ENCODE measurements at places on chromosomes 16 and 17.

GRCh38 chr17:58577696-58578095, 63.3 kb upstream of the MTMR4 start:
- DNase-seq: peak; percentile 59

DNA sequence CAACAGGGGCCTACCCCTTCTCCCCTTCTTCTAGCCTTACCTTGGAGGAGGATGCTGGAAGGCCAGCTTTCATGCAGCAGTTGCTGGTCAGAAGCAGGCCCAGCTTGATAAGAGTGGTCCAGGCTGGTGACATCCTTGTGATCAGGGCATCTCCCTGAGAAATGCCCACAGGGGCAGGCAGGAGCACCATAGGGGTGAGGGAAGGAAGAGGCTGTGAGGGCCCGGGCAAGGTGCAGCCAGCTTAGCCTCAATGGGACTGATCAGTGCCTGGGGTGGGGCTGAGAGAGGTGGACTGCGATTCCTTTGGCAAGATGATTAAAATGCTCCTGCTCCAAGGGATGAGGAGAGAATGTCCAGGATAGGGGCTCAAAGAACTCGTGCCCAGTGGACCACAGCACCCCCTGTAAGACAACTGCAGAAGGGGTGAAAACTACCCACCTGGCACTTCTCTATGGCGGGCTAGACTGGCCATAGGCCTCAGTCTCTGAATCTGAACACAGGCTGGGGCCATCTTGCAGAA, 9.5 kb upstream of the GALK1 start:
- DNase-seq: no peak

- no peak for DNase-seq
Observed at GRCh38 chr17:12619459-12620199, 46.1 kb upstream of the MYOCD start.

DNA sequence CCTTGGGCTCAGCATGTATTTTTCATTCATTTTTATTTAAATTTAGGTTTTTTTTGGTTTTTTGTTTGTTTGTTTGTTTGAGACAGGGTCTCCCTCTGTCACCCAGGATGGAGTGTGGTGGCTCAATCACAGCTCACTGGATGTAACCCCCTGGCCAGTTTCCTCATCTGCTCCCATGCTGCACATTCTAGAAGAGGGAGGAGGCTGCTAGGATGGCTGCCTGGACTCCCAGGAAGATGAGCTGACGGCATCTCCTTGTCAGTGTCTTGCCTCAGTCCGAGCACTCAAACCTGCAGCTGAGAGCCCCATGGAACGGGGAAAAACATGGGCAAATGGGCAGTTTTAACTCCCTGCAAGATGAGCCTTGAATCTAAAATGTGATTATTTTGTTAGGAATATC, 7.5 kb downstream of the MEAK7 start:
- DNase-seq: no peak

DNA sequence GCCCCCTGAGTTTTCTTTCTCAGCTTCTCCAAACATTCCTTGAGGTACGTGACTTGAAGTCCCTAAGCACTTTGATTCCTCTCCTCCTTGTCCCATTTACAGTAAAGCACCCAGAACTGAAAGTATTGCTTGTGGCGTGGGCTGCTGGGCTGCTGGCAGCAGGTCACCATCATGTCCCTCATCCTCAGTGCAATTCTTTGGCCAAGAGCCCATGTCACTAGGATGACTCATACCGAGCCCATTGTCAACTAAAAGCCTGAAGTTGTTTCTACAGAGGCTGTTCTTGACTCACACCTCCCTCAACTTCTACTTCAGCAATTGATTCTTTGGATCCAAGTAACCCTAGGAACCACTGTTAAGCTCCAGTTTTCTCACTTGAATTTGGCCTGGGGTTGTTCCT, 54.3 kb downstream of the KPNA2 start:
- peak; percentile 23 for DNase-seq

GRCh38 chr16:14569213-14569612, 60.8 kb downstream of the PARN start:
- DNase-seq: no peak

DNA sequence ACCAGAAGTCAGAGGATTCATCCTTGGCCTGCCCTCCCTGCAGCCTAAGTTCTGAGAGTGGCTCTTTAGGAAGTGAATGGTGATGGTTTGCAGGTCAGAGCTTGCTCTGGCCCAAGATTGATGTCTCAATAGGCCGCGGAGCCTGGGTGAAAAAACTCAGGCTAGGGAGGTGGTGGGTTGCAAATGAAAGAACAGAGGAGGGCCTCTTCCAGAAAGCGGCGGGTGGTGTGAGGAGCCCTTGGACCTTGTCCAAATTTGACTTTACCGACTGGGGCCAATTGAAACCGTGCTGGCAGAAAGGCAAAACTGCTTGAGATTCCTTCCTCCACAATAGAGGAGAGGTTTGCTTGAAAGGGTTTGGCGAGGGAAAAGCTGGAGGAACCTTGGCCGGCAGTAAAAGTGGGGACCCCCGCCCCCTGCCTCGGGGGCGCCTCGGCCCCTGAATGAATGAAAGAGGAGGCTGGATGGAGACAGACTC, 331.3 kb downstream of the SEC14L1 start:
- peak; percentile 43 for DNase-seq

DNA sequence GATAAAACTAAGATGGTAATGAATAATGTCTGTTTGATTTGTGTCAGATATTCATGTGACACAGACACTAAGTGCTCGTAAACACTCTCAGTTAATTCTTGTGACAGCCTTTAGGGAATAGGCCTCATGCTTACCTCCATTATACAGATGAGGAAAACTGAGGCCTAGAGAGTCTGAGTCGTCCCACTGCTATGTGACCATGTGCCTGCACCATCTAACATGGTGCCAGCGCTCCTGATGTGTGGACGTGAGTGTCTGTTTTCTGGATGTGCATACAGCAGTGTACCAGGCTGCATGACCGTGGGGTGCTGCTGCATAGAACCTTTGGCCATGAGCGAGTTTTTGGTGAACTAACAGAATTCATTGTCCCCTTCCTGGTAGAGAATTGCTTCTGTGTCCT, 61.8 kb downstream of the MPRIP start:
- DNase-seq: no peak

DNA sequence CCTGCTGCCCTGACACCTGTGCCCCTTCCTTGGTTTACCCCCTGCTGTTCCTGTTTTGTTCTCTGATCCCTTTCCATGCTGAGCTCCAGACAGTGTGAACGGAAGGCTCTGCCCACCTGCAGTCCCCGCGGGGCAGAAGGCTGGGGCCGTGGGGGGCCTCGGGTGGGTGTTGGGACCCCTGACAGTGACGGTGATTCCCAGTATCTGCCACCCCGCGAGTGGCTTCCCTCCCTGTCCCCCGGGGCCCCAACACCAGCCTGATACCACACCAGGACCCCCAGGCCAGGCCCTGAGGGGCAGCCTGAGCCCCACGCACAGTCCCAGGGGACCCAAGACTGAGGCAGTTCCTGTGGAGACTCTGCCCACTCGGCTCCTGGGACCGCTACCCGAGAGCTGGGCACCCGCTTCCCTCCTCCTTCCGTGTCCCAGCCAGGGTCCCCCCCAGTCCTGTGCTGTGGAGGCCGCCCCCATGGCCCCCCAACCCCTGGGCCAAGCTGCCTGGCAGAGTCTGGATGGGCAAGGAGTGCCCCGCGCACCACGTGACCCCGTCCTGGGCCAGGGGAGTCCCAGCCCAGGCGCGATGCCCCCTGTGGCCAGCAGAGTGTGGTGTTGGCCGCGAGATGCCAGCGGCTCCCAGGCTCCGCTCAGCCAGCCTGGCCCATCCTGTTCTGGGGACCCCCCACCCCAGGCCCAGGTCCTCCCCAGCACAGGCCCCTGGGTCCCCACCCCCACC, 10.0 kb upstream of the C1QTNF8 start:
- DNase-seq: peak; percentile 98

DNA sequence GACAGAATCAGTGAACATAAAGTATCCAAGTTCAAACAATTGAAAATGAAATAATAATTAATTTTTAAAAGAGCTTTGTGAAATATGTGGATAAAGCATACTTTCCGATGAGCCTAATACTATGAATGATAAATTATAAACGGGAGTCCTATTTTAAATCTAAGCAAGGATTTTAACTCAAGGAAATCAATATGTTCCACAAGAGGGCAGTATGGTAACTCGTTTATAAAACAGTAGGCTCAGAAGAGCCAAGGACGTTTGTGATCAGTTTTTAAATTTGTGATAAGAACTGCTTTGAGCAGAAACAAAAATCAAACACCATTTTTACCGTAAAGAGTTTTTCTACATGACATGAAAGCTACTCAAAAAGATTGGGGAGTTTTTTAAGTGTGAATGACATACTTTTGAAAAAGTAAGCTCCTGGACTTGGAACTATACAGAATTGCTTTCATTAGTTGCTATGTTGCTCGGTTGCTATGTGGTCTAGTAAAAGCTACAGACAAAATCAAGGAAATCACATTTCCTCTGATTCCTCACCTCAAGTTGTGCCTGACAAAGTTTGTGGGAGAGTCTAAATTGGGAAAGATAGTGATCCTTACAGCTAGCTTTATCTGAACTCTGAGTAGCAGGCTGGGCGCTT, 11.8 kb upstream of the TEKT1 start:
- DNase-seq: peak; percentile 21

GRCh38 chr17:54813896-54814295, 86.8 kb upstream of the TOM1L1 start:
- DNase-seq: no peak

GRCh38 chr16:20612551-20613480, 36.6 kb upstream of the ACSM2B start:
- no peak for DNase-seq

GRCh38 chr17:10556301-10557005, 7.0 kb upstream of the MYH2 start:
- DNase-seq: no peak

- DNase-seq: no peak
Observed at GRCh38 chr16:12801511-12802042, 2.1 kb downstream of the CPPED1 start.

DNA sequence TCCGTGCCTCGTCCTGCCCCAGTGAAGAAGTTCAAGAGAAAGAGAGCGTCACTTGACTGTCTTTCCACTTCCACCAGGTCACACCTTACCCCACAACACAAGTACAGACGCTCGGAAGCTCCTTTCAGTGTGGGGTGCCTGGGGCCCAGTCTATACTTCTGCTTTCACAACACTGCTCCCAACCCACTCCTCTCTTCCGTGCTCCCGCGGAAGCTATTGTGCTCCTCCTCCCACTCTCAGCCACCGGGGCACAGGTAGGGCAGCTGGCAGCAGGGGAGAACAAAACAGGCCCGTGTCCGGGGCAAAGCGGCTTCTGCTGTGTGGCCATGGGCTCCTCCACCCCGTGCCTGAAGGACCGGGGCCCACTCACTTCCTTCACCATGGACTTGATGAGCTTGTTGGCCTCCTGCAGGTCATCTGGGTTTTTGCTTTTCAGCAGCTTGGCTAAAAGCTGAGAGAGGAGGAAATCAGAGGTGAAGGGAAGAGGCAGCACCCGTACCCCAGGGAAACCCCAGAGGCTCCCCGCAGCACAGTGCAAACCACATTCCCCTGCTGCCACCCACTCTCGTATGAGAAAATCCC, 18.9 kb downstream of the GGA3 start:
- DNase-seq: no peak

DNA sequence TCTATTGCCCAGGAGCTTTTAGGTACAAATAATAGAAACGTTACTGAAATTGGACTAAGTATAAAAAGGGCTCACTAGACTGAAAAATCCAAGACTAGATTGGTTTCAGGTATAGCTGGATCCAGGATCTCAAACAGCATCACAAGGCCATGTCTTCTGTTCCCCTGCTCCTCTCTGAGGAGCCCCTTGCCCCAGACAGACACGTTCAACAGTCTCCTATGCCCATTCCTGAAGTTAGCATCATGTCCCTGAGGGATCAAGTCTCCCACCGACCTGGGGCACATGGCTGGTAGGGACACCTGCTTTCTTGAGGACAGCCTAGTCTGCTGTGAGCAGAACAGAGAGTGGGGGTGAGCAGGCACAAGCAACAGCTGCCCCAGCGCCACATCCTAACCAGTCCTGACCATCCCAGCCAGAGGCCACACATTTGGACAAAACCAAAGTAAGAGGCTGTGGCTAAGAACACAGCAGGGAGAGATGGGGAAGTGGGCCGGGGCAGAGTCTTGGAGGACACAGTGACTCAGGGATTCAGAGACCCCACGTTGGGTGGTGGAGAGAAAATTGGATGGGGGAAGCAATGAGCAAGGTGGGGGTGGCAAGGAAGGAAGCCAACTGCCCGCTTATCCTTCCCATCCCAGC, 10.5 kb upstream of the MMP2 start:
- DNase-seq: no peak

DNA sequence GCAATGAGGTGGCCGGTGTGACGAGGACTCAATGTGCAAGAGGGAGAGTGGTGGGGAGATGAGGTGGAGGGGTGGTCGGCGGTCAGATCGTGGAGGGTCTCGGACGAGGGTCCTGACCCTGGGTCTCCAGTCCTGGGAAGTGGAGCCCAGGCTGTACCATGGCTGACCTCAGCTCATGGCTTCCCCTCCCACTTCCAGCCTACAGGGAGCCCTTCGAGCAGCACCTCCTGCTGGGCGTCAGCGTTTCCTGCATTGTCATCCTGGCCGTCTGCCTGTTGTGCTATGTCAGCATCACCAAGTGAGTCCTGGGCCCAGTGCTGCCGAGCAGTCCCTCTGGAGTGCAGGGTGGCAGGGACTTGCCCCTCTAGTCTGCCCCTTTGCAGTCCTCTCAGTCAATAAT, 41.8 kb downstream of the IL4R start:
- peak; percentile 65 for DNase-seq

- DNase-seq: no peak
Observed at GRCh38 chr17:70314506-70314905, 145.2 kb downstream of the KCNJ2 start.

- DNase-seq: no peak
Observed at GRCh38 chr16:1984347-1985225, 593 bp downstream of the GFER start.

- no peak for DNase-seq
Observed at GRCh38 chr16:10343124-10343760, 42.6 kb upstream of the ATF7IP2 start.

Measured in iPS-NIHi11 (cell line).